ENCODE measurements at places on chromosomes 6 and 20.

DNA sequence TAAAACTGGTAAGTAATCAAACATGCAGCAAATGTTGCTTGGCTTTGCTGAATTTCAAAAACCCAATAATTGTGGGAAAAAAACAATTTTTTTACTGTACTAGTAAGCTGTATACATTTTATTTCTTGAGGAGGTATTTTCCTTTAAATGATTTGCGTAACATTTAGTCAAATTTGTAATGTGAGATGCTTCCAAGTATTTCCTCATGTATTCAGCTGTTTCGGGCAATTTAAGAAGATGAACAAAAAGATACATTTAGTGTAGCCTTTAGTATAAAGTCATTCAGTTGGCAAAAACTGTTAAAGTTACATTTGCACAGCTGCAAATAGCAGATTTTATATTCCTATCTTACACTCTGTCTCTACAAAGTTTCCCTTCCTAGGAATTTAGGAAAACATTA, 186.1 kb upstream of the SCGN start:
- no peak for DNase-seq

DNA sequence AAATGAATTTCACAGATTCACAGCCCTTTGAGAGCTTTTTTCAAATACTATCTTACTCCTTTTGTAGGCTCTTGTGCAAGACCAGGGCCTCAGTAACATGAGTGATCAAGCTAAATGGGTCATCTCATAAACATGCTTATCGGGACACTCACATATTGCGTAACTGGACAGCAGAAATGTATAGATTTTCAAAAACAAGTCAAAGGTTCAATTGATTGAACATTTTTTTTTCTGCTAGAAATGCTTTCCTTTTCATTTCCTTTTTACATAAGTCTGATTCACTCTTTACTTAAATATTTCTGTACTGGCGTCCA, 8.7 kb upstream of the SALL4 start:
- DNase-seq: no peak

DNA sequence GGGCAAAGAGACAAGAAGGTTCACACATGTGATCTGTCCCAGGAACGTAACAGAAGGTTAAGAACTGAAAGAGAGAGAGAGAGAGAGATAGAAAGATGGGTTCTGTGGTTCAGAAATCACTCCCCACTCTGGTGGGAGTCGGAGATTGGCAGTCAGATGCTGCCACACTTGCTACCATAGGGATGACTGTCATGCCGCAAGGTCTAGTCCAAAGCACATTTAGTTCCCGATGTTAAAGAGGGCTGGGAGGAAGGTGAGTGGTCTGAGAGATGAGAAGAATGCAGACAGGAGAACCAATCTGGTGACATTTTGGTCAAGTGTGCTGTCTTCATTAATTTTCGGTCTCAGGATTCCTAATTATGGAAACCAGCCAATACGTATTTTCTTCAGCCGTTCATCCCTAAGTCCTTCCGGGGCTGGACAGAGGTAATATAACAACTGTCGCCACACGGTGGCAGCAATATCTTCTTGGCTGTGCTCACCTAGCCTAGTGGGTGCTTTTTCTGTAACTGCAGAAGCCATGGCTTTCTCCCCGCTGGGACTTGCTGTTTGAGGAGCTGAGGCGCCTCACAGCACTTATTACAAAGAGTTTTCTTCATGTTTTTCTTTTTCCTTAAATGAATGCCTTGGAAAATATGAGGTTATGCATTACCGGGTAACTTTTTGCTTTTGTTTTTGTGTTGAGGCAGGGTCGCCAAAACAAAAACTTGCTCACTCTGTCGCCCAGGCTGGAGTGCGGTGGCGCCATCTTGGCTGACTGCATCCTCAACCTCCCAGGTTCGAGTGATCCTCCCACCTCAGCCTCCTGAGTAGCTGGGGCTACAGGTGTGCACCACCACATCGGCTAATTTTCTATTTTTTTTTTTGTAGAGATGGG, 46.0 kb downstream of the SLC35D3 start:
- peak; percentile 81 for DNase-seq

DNA sequence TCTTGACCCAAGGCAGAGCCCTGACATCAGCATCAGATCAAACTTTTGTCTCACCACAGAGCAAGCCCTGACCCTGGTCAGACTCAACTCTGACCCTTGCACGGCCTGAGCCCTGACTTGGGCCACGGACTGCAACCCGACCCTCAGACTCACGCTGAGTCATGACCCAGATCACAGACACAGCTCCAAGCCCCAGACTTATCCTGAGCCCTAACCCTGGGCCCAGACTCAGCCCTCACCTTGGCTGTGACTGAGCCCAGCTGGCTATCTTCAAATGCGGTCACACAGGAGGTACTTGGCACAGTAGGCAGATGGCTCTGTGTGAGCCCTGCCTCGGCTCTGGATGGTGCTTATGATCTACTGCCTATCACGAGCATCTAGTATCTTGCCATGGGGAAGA, 602.3 kb downstream of the PTPRT start:
- no peak for DNase-seq

- no peak for DNase-seq
Observed at GRCh38 chr6:145551164-145551563, 184.2 kb downstream of the EPM2A start.

DNA sequence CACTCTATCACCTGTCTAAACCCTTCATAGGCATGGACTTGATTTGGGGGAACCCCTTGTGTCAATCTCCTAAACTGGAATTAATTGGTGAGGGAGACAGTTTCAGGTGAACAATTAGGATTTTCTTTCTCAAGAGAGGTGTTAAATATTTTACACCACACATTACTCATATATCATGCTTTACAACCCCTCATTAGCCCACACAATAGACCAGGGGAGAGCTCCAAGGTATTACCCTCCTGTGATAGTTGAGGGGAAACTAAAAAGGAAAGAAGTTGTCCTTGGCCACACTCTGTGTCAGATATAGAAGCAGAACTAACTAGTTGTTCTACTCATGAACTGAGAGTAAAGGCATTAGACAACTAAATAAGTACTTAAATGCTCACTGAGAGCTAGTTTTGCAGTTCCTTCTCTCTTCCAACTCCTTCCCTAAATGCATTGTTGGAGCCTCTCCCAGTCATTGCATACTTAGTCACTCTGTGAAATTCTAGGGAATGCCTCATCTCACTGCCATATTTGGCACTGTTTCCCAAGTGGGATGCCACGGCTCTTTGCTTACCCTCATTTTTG, 183.7 kb upstream of the CEP162 start:
- DNase-seq: no peak

DNA sequence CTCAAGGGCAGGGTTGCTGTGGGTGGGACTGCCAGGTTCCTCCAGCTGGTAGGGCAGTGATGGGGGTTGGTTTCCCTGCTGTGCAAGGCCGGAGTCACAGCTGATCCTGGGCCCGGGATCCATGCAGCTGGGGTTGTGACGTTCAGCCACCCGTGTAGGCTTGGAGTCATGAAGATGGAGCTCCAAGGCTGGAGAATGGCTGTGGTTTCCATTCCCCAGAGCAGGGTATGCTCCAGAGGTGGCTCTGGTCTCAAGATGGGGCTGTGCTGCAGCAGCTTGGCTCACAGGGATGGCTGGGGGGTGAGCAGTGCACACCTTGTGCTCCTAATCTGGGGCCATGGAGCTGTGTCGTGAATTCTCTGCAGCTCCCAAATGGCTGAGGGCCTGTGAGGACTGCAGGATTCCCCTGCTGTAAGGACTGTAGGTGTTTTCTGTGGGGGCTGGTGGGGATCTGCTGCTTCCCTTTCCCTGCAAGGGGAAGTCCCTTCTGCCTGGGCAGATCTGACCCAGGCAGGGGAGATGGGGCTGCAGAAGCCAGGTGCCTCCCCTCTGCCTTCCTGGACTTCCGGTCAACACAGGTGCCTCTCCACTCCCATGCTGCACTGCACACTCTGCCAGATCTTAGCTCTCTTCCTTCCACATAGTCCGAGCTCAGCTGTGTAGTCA, 15.9 kb downstream of the KIF25 start:
- no peak for DNase-seq

DNA sequence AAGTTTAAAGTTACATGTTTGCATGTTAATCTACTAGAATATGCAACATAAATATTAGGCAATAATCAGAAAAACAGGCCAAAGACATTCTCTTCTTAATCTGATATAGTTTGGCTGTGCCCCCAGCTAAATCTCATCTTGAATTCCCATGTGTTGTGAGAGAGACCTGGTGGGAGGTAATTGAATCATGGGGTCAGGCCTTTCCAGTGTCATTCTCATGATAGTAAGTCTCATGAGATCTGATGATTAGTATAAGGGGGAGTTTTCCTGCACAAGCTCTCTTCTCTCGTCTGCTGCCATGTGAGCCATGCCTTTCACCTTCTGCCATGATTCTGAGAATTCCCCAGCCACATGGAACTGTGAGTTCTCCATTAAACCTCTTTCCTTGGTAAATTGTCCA, 1241.7 kb upstream of the ADGRB3 start:
- DNase-seq: no peak

- DNase-seq: no peak
Observed at GRCh38 chr20:62627901-62628612, 14.2 kb upstream of the SLCO4A1 start.

- no peak for DNase-seq
Observed at GRCh38 chr6:36815962-36816735, 23.1 kb downstream of the CPNE5 start.

GRCh38 chr6:150251566-150252186, 108.8 kb downstream of the PPP1R14C start:
- DNase-seq: no peak

GRCh38 chr6:80439721-80440470, 333.4 kb downstream of the BCKDHB start:
- no peak for DNase-seq

DNA sequence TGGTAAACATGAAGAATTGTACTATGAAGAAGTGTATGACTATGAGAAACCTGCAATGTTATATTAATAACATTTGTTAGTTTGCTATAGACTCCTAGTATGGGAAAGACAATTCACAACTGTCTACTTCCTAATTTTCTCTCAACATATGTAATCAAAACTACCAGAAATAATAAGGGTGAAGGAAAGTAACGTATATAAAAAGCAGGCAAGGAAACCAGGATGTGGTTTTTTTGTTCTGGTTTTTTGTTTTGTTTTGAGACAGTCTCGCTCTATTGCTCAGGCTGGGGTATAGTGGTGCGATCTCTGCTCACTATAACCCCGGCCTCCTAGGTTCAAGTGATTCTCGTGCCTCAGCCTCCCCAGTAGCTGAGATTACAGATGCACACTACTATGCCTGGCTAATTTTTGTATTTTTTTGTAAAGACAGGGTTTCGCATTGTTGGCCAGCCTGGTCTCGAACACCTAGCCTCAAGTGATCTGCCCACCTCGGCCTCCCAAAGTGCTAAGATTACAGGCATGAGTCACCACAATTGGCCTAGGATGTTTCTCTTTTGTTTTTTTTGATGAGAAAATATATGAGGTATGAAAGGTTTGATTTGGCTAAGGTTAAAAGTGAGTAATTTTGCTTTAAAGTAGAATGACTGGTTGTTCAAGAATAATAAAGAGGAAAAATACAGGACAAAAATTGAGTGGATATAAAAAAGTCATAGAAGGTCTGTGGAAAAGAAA, 83.1 kb downstream of the PTCHD4 start:
- no peak for DNase-seq

DNA sequence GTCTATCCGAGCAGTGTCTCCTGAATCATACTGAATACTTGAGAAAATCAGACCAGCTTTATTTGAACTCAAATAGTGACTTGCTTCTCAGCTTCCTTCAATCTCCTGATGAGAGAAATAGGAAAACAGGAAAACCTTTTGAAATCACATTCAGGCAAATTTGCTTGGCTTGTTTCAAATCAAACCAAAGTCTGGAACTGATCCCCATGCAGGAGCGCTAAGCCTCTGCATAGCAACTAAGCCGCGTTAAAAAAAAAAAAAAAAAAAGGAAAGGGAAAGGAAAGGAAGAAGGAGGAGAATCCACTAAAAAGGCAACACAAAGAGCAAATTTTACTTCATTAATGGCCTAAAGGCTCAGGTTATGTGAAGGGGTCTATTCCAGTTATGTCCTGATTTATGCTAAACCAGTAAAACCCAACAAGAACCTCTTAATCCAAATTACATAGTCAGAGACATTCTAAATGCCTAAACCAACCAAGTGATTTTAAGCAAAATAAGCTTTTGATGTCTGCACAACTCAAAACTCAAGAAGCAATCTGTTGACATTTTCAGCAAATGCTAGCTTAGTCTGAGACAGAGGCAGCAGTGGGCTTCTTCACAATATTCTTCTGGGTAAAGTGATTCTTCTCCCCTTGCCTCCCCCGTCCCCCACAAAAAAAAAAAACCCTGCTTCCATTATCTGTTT, 112.5 kb downstream of the SOBP start:
- no peak for DNase-seq

GRCh38 chr6:722077-722524, 29.2 kb upstream of the EXOC2 start:
- DNase-seq: peak; percentile 77

DNA sequence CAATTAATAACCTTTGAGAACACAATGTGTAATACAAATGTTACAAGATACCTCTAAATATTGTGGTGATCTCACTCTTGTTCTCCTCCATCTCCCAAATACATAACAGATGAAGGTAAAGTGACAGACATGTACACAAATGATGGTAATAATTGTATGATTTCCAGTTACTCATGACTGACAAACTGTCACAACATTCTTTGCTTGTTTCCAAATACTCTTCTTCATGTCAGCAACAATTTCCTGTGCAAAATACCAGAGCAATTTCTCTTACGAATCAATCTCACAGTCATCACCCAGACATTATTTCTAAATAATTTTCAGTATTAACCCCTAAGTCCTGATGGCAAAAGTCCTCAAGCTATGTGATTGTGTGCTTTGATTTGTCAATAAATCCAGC, 92.9 kb downstream of the RPS12 start:
- DNase-seq: no peak

GRCh38 chr6:125001684-125002405, 39.6 kb downstream of the RNF217 start:
- no peak for DNase-seq

- DNase-seq: no peak
Observed at GRCh38 chr6:169897601-169898358, 146.4 kb downstream of the ERMARD start.

DNA sequence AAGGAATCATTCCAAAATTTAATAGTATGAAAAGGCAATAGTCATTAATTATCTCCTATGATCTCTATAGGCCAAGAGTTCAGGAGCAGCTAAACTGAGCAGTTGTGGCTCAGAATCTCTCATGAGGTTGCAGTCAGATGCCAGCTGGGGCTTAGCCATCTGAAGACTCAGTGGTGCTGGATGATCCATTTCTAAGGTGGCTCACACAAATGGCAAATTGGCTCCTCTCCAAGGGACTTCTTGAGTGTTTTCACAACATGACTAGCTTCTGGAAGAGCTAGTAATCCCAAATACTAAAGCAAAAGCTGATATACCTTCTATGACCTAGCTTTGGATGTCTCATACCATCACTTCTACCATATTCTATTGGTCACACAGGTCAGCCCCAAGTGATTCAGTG, 104.2 kb downstream of the HAO1 start:
- DNase-seq: no peak

GRCh38 chr6:2796861-2797260, 31.7 kb downstream of the WRNIP1 start:
- DNase-seq: peak; percentile 21
